ENCODE measurements at places on chromosomes 7 and 10.
A peak's percentile ranks its signal among the peaks of the same experiment; 100 is the strongest.

DNA sequence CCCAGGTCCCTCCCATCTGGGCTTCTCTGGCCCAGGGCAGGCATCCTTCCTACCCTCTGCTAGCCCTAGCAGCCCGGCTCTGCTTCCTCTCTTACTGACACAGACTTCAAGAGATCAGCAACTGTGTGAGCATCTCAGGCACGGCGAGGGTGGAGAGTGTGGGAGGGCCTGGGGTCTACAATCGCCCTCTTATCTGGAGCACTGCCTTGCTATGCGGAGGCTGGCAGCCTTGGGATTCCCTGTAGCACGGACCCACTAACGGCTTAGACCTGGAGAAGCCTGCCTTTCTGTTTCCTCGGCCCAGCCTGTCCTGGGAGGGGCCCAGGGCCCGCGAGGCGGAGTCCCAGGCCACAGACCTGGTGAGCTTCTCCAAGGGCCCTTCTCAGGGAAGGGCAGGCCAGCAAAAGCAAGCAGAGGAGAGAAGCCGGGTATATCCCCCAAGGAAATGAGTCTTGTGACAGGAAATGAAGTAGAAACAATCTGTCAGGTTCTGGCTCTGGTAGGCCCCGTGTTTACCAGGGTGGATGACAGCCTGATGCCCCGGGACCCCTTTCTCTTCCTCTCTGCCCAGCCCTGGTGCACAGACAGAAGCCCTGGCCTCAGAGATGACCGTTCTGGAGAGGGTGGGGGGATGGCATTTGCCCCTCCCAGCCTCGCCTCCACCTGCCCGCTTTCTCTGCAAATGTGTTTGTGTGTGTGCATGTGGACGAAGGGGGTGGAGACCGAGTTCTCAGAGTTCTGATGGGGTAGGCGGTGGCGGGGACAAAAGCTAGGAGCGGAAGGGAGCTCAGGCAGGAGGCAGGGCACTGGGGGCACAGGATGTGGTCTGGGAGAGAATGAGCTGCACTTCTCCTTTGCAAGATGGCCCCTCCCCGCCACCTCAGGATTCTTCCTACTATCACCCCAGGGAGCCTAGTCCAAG, 2.5 kb downstream of the LRCH4 start:
- peak; percentile 46 for DNase-seq

DNA sequence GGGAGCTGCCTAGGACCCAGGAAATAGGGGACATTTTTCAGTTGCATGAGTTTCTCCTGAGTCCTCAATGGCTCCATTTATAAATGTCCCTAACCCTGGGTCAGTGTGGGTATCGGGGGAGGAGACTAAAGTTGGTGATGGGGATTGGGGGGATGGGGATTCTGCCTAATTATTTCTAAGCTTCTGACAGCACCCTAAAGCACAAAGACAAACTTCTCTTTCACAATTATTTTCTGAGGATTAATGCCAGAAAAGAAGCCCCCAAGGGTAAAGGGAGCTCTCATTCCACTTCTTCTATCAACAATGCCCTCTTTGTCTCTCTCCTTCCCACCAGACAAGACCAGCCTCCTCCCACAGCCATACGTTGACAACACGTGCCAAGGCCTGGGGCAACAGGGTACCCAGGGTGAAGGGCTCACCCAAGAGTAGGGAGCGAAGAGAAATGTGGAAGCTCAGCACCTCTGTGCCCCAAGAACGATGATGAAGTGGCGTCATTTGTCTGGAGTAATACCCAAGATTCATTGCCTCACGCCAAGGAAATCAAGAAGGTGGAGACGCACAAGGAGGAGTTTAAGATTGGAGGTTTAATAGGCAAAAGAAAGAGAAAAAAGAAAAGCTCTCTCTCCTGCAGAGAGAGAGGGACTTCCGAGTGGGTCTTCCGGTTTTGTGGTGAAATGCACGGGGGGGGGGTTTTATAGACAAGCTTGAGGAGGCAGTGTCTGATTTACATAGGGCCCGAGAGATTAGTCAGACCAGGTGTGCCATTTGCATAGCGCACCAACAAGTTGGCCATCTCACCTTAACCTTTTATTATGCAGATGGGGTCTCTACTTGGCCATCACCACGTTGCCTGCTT, 14.4 kb upstream of the GJC3 start:
- DNase-seq: no peak

GRCh38 chr10:126253611-126253998, 134.7 kb downstream of the ADAM12 start:
- DNase-seq: no peak

- no peak for DNase-seq
Measured at GRCh38 chr10:69641261-69641980, 11.4 kb downstream of the FAM241B start.

- no peak for DNase-seq
Measured at GRCh38 chr7:73308074-73308664, 457 bp downstream of the NSUN5 start.

GRCh38 chr7:143407287-143408251, 1.1 kb downstream of the EPHA1 start:
- no peak for DNase-seq

- DNase-seq: no peak
Measured at GRCh38 chr10:2047679-2048078, 310.4 kb upstream of the ADARB2 start.

DNA sequence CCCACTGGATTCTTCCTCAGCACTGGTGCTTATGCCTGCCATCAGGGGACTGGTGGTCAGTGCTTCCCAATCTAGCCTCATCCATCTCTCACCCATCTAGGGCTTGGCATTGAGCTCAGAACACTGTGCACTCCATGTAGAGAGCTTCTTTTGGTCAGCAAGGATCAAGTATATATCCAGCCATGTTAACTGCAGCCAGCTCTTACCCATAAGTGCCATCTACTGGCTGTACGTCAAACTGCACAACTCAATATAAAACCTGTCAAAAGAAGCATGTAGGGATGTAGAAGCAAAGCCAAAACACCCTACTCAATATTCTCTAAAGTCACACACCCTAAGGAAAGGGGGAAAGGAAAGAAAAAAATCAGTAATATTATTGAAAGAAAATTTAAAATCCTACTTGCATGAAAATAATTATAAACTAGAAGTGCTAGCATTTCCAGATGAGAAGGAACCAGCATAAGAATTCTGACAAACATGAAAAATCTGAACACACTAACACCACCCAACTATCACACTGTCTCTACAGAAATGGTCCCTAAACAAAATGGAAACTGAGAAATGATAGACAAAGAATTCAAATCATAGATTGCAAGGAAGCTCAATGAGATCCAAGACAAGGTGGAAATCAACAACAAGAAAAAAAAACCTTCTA, 531.1 kb upstream of the STEAP1 start:
- no peak for DNase-seq

- DNase-seq: no peak
Measured at GRCh38 chr10:77233466-77233865, 404.1 kb downstream of the KCNMA1 start.

GRCh38 chr10:4127518-4128315, 342.7 kb upstream of the KLF6 start:
- no peak for DNase-seq

Measured in stimulated activated CD4-positive, alpha-beta T cell treated with anti-CD3 and anti-CD28 coated beads, Interleukin-1b, Interleukin-23, amount 100 ng/mL, for 4 hours (primary cell).